ENCODE measurements at places on chromosomes 7 and 10. TPM values are rescaled to one million over a fixed set of nuclear protein-coding genes. Genes with fewer than 3 reads are reported as not detected.

Gene ANKRD1
- not detected for total RNA-seq

Gene ACSM6
- total RNA-seq = not detected

Gene OR2A12
- total RNA-seq = 0.39 TPM

GRCh38 chr7:103934508-103934907 is 55.0 kb downstream of the RELN start:
- no peak overlapping the region for H3K4me3 ChIP-seq
- H3K36me3 ChIP-seq = no peaks in the 10 kb centered on the region
- DNase-seq = peak; percentile 15
- H3K27ac ChIP-seq = no peak overlapping the region
- H3K27me3 ChIP-seq = no peaks in the 10 kb centered on the region

GRCh38 chr7:25512061-25512687 is 283.9 kb upstream of the NPVF start:
- H3K27ac ChIP-seq = no peak overlapping the region
- DNase-seq = no peak
- H3K4me1 ChIP-seq = no peaks in the 10 kb centered on the region
- H3K36me3 ChIP-seq = no peaks in the 10 kb centered on the region

Data from testis (tissue), 5 donors.